ENCODE measurements at places on chromosomes 4 and X.

- DNase-seq, result peak; percentile 32
Measured at GRCh38 chr4:15400981-15401671, 26.7 kb upstream of the C1QTNF7 start.

DNA sequence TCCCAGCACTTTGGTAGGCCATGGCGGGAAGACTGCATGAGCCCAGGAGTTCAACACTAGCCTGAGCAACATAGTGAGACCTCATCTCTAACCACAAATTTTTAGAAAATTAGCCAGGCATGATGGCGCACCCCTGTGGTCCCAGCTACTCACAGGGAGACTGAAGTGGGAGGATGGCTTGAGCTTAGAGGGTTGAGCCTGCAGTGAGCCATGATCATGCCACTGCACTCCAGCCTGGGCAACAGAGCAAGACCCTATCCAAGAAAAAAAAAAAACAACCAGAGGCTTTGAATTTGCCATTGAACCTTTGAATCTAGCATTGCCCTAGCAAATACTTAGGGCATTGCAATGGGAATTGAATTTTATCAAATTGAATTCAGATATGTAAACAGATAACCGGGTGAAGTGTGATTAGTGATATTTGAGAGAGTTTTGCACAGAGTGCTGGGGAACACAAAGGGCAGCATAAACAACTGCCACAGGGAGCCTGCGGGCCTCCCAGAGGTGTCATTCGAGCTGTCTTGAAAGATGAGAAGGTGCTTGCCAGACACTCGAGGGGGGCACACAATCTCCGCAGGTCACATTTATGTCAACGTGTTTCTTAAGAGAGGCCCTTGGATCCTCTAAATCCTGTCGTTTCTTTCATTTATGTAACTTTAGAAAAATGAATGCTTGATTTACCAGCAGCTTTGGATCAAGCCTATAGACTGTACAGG, 200.3 kb downstream of the AASDH start:
- DNase-seq, result no peak

GRCh38 chr4:81490403-81491160, 18.9 kb upstream of the RASGEF1B start:
- DNase-seq, result no peak

- no peak for DNase-seq
Measured at GRCh38 chr4:36174570-36174969, 69.7 kb downstream of the ARAP2 start.

GRCh38 chrX:118734909-118735308, 7.5 kb downstream of the IL13RA1 start:
- DNase-seq, result no peak

DNA sequence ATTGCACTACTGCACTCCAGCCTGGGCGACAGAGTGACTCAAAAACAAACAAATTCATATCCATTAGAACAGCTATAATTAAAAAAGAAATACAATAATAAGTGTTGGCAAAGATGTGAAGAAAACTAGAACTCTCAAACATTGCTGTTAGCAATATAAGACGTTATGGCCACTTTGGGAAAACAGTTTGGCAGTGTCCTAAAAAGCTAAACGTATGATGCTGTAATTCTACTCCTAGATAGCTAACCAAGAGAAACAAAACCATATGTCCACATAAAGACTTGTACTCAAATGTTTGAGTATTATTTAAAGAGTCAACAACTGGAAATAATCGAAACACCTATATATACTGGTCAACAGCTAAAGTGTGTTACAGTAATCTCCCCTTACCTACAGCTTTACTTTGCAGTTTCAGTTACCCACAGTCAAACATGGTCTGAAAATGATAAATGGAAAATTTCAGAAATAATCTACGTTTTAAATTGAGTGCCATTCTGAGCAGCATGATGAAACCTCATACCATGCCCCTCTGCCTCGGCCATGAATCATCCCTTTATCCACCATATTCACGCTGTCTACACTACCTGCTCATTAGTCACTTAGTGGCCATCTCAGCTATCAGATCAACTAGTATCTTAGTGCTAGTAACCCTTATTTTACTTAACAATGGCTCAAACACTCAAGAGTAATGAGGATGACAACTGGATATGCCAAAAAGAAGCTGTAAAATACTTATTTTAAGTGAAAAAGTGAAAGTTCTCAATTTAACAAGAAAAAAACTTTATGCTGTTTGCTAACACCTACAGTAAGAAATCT, 4.9 kb downstream of the ELF2 start:
- no peak for DNase-seq

- DNase-seq, result no peak
Measured at GRCh38 chrX:21843179-21843578, 3.8 kb downstream of the MBTPS2 start.

GRCh38 chrX:119728487-119728886, 29.9 kb upstream of the SOWAHD start:
- no peak for DNase-seq

DNA sequence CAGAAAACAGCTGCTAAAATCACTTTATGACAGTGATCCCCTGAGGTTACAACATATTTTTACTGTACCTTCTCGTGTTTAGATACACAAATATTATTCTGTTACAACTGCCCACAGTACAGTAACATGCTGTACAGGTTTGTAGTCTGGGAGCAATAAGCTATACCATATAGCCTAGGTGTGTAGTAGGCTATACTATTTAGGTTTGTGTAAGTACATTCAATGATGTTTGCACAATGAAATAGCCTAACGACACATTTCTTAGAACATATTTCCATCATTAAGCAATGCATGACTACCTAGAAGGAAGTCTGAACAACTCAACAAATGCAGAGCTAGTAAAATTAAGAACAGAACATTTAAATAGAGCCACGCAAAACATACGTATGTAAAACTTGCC, 112.7 kb downstream of the ZAR1 start:
- DNase-seq, result no peak

All from AG04450 (cell line).